Epithelial cell of prostate (primary cell): ENCODE measurements at places on chromosomes 4 and X.

DNA sequence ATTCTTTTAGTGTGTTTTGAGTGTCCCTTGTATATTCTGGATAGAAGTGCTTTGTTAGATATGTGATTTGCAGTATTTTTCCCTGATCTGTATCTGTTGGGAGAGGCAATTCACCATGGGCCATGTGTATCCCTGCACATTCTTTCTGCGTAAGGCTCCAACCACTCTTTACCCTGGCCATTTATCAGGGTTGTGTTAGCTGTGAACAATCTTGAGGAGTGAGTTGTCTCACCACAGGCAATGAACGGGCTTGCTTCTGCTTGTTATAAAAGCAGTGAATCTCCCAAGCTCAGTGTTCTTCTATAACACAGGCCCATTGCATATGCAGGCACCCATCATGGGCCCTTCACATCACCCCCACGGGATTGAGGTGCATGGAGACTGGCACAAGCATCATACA is 18.9 kb upstream of the SMIM10 start:
- DNase-seq, result peak; percentile 22

- DNase-seq, result no peak
These were observed 65.6 kb downstream of the BANK1 start for GRCh38 chr4:101856149-101856548.

- peak; percentile 98 for DNase-seq
These were observed 802.4 kb downstream of the TRIML1 start for GRCh38 chr4:188941524-188942119.

GRCh38 chr4:101475246-101475645 is 127.9 kb upstream of the PPP3CA start:
- no peak for DNase-seq

DNA sequence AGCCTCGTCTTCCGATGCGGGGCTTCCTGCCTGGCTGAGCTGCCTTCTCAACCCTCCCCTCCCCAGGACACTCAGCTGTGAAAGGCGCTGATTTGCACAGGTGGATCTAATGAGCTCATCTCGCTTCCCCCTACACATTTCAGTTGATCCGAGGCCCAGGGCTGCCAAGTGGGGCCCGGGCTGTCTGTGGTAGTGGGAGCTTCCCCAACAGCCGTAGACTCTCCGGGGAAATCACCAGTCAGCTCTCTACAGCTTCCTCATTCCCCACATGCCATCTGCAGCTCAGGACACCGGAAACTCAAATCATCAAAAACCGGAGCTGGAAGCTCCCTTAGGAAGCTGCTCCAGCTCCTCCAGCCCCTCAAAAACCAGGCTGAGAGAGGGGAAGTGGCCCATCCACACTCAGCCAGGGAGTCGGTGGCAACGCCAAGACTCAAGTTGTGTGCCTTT is 56.2 kb downstream of the SMIM20 start:
- no peak for DNase-seq

GRCh38 chr4:168860827-168861226 is 149.2 kb downstream of the CBR4 start:
- DNase-seq, result no peak
